ENCODE measurements at places on chromosomes 13 and 19.

DNA sequence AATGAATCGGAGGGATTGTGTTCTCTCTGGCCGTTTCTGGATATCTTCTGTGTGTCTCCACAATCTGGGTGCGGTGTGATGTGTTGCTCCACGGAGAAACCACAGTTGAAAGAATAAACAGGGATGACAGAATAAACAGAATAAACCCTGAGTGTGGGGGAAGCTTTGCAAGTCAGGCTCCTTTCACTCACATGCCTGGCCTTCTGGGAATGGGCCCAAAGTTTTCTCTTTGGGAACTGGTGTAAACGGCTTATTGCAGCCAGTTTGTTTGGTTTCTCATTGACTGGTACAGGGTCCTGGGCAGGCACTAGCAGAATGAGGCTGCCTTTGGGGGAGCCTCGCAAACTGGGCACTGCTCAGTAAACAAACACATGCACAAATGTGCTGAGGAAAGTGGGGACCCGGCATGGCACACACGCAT lies 324.7 kb downstream of the DLEU7 start:
- no peak for DNase-seq

DNA sequence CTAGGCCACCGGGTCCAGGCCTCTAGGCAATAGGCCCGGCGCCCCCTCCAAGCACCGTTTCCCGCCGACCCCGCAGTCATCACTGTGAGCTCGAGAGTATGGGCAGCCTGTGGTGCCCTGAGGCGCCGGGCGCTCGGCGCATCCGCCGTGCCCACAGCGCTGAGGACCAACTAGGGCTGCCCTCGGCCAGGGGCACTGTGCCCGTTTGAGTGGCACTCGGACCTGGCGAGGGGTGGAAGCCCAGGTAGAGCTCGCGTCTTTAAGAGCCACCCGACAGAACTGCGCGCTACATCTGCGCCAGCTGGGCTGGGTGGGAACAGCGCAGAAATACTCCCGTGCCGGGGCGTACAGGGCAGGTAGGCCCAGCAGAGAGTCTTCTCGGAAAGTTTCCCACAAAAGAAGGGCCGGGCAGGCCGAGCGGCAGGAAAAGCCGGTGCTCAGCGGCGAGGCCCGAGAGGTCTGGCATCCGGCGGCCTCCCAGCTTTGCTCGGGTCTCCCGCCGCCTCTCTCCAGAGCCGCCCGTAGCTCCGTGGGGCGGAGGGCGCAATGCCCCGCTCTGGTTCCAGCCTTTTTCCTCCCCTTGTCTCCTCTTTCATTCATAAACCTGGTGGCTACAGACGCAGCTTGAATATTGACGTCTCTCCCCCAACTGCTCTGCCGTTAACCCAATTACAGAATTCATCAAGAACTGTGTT lies 5.4 kb upstream of the SOX1 start:
- DNase-seq, result no peak

DNA sequence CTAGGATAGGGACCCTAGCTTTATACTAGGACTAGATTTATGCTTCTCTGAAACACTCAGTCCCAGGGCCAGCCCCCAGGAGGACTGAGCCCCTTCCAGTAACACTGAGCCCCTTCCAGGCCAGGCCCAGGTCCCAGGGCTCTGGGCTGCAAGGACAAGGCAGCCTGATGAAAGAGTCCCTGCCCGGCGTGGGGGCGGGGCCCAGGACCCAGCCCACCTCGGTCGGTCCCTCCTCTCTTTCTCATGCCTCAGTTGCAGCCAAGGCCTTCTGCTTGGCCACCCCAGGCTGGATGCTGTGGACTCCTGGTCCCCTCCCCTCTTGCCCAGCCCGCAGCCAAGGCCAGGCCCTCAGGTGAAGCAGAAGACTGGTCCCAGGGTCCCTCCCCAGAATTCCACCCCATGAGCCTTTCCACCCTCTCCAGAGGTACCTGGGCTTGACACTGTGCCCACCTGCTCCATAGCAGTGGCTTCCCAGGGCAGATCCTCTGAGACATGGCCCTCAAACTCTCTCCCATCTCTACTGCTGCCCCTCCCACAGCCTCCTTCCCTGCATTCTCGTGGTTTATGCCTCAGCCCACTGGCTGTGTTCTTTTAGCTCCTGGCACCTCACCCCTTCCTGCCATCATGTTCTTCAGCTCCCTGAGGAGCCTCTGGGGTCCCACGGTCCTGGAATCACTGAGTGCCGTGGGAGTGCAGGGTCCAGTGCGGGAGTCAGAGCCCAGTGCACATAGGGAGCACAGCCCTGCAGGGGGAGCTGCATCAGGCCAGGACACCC lies 53.6 kb upstream of the C1QTNF9B start:
- no peak for DNase-seq

DNA sequence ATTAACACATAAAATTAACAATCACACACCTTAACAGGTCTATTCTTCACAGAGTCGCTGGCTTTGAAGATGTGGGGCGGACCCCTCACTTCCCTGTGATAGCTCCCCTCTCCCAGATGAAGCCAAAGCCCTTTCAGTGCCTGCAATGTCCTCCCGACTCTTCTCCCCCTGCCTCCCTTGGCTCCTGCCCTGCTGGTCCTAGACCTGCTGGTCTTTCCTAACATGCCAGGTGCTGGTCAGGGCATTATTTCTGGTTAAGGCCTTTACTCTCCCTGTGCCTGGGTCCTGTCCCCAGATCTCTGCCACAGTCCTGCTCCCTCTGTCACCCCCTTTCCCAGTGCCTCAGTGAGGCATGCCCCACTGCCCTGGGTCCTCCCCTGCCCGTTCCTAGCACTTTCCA lies 12.2 kb downstream of the ERICH6B start:
- DNase-seq, result no peak

DNA sequence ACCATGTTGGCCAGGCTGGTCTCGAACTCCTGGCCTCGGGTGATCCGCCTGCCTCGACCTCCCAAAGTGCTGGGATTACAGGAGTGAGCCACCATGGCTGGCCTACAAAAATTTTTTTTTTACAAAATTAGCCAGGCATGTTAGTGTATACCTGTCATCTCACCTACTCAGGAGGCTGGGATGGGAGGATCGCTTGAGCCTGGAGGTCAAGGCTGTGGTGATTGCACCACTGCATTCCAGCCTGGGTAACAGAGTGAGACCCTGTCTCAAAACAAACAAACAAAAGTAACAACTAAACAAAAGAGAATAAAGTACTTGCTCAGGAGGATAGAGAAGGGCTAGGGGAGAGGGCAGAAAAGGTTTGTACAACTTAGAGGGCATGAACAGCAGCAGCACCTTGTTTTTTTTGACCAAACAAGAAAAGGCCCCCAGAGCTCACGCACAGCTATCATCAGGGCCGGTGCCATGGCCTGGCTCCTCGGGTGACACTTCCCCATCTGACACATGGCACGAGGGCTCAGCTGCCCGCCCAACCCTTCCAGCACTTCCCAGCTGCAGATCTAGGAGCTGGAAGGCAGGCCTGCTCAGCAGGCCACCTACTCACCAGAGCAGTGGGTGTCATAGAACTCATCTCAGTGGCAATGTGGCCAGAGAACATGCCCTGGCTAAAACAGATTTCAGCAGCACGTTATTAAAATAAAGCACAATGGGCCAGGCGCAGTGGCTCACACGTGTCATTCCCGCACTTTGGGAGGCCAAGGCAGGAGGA lies 8.6 kb upstream of the SLC7A9 start:
- DNase-seq, result no peak

Data from HAP-1 (cell line).